ENCODE measurements at places on chromosomes 6 and 20.

GRCh38 chr6:16800942-16801341 is 39.7 kb upstream of the ATXN1 start:
- DNase-seq = peak; percentile 66

DNA sequence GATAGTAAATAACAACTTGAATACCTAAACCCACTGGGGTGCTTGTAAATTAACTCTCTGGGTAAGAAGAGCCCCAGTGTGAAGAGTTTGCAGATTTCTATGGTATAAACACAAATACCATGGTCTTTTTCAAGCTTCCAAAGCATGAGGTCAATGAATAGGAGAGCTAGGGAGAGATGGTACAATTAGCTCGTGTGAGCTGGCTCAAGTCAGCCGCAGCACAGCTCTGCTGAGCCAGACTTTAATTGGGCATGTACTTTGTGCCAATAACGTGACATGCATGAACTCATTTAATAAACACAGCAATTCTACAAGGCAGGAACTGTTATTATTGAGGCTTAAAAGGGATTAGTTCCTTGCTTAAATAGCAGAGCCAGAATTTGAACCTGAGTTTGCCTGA is 684.2 kb downstream of the KIF16B start:
- DNase-seq = no peak

GRCh38 chr6:73983367-73983766 is 287.4 kb downstream of the CD109 start:
- DNase-seq = peak; percentile 91

- no peak for DNase-seq
These were observed 1.6 kb downstream of the TBC1D20 start for GRCh38 chr20:460707-461106.

DNA sequence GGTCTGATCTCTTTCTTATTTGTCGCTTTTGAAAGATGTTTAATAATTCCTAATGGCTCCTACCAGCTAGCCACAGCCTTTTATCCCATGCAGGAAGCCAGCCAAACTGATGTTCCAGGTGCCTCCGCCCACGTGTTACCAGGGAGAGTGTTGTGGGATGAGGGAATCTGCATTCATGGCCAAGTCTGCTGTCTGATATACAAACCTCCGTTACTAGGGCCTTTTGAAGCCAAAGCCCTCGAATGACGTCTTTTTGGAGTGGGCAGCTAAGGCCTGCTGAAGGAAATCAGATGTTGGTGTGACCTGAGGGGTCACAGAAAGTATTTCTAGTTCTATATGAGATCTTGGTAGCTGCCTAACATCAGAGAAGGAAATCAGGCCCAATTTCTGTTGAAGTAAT is 21.3 kb downstream of the STK35 start:
- DNase-seq = no peak

GRCh38 chr6:126302191-126302590 is 37.7 kb upstream of the CENPW start:
- no peak for DNase-seq

All from fibroblast of skin of right biceps (primary cell).